ENCODE measurements at places on chromosomes 2 and 18.

DNA sequence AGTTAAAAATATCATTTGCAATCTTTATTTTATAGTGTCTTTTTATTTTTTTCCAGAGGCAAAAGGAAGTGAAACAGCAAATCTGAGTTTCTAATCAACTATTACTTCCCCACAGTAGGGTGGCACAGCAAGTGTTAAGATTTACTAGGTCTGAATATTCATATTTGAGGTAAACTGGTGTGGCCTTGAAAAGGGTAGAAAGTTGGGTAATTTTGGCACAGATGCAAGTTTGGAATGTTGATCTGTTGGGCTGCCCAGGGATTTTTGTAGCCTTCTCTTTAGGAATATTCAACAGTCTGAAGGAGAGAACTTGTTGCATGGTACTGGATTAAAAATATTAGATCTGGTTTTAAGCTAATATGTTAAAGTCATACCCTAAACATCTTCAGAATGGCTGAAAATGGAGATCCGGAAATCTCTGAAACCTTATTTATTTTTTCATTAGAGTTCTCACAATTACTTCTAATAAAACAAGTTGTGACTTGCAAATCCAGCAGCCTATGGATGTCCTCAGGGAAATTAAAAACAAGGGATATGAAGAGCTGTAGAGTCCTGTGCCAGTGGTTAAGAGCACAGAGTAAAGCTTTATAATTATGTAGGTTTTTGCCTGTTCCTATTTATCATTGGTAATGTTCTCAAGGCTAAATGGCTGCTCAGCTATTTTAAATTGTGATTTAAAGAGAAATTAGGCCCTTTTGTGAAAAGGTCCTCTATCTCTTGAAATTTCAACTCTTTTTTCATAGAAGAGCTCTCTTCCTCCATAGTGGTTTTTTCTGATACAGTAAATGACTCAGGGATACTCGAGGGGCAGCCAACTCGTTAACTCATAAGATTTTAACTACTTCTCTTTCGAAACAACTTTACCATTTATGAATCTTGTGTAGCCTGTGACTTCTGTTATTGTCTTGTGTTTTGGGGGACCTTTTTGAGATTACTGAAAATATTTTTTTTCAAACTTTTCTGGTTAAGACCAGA, 11.0 kb downstream of the TANK start:
- no peak for DNase-seq

- DNase-seq = no peak
These were observed 102.4 kb upstream of the MGAT4A start for GRCh38 chr2:98833172-98833916.

DNA sequence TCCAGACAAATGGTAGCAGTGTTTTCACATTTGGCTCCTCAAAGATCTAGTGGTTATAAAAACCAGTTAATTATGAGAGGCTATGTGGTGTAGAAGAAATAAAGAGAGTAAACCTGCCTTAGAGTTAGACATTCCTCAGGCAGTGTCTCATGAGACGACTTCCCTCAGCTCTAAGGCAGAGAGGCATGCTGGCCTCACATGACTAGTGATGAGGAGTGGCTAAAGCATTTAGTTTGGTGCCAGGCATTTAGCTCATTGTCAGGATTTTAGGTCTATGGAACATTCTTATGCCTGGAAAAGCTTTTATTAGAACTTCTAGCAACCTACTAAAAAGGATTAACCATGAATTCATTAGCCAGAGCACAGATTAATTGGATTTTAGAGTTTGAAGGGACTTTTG, 90.3 kb downstream of the RPRM start:
- no peak for DNase-seq

DNA sequence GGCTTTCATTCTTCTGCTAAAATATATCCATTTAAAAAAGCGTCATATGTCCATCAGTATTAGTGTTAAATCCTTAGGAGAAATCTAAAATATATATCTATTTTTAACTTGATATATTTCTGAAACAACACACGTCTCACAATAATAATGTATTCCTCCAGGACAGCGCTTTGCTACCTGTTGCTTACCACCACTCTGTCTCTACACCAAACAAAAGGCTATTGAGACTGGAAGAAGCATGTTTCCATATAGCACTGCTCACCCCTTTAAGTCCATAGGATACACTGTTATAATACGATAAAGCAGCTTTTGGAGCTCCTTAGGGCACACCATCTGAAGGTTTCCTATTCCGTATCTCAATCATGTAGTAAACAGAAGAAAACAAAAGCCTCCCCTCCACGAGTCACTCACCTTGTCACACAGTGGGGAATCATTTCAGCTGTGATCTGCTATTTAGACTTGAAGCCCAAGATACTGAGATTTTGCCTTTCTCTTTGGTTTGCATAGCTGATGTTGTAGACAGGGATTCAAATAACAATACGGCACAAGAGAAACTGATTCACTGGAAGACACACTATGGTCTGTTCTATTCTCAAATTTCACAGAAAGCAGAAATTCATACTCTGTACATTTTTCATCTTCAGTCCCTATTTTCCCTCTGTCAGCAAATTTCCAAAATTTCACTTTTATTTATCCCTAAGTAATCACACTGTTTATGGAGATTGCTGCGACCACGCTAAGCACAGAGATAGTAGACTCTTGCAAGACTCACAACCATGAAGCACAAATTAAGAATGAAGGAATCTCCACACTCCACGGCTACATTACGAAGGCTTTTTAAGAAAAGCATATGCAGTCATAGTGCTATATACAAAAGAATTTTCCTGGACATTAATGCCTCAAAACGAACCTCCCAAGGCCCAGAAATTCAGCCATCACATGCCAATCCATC, 187.1 kb downstream of the TCF4 start:
- DNase-seq = no peak

DNA sequence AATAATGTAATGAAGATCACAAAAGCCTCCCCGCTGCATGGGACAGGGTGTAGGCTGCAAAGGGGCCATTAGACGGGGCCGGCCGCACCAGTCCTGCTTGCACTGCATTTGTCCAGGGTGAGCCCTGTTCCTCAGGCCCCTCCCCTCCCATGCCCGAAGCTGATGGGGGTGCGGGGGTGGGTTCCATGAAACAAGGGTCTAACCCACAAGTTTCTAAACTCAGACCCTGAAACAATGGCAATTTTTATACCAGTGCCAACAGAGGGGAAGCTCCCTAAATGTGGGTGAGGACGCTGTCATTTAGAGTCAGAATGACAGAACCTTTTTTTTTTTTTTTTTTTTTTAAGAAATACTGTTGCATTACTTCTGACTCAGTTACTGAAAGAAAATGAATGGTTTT, 39.7 kb downstream of the HS6ST1 start:
- DNase-seq = no peak

- DNase-seq = no peak
These were observed 69.4 kb upstream of the MMADHC start for GRCh38 chr2:149656996-149657395.

GRCh38 chr2:165192729-165193128, 11.1 kb downstream of the SCN3A start:
- DNase-seq = no peak

- DNase-seq = no peak
These were observed 1.5 kb downstream of the SMCHD1 start for GRCh38 chr18:2656981-2657512.

DNA sequence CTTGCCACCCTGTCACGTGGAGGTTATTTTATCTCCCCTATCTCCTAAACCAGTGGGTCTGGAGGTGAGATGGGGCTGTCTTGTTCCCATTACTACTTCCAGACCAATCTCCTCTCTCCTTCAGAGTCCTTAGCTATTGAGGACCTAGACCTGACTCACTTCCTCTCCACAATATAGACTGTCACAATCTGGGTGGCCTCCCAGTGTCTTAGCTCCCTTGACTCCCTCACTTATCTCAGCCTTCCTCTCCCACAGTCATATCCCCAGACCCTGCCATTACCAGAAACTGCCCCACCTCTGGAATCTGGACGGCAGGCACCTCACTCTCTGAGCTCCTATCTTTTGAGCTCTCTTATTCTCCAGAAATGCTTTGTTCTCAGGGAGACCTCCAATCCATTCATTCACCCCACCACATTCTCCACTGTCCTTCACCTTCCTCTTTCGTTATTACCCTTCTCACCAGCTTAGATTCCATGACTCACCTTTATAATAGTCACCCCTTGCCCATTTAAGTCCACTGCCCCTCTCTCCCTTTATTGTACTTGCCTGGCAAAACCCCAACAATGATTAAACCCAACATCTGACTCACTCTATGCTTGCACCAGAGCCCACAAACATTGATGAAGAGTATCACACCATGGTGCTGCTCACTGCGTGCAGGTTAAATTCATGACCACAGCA, 23.3 kb upstream of the SIX3 start:
- DNase-seq = no peak

DNA sequence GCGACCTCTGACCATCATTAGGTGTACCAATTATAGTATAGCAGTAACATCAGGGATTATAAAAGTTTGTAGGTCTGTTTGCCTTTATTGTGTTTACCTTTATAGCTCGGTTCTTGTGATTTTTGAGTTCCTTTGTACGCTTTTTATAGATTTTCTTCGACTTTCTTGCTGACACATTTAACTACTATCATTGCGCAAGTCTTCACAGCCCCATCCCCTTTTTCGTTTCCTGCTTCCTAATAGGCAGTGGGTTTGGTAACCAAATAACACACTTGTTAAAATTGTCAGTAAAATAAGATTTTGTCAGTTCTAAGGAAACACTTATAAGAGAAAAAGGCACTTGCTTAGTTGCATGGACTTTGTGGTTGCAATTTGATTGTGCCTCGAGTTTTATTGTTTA, 541.5 kb downstream of the LRP1B start:
- DNase-seq = no peak

DNA sequence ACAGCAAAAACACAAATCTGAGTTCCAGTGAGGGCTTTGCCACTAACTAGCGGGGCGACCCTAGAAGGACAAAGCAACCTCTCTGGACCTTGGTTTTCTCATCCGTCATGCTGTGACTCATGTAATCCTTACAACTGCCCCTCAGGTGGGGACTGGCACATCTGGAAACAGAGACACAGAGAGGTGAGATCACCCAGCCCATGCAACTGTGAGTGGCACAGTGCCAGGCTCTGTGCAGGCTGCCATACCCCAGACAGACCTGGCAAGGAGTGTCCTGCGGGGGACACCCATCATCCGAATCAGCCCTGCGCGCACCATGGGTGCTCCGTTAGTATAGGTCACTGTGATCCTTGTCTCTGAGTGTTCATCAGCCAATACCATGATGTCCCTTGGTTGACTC, 198.3 kb downstream of the SMAD7 start:
- no peak for DNase-seq

- no peak for DNase-seq
These were observed 288.2 kb downstream of the BCL2 start for GRCh38 chr18:63031375-63031774.

GRCh38 chr2:109434351-109434750, 179.4 kb downstream of the SEPTIN10 start:
- DNase-seq = no peak

DNA sequence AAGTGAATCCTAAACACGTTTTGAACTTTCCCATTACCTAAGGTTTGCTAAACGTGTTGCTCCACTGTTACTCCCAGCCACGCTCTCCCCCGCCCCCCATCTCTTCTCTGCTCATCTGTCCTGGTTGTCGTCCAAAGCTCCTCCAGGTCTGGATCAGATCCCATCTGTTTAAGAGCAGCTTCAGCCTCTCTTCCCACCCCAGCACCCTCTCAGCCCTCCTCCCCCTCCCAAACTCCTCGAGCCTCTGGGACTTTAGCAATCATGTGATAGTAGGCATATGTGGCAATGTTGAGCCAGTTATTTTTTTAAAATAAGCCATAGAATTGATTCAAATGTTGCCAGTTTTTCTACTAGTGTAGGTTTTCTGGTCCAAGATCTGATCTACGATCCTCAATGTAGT, 20.0 kb upstream of the LPIN1 start:
- no peak for DNase-seq

DNA sequence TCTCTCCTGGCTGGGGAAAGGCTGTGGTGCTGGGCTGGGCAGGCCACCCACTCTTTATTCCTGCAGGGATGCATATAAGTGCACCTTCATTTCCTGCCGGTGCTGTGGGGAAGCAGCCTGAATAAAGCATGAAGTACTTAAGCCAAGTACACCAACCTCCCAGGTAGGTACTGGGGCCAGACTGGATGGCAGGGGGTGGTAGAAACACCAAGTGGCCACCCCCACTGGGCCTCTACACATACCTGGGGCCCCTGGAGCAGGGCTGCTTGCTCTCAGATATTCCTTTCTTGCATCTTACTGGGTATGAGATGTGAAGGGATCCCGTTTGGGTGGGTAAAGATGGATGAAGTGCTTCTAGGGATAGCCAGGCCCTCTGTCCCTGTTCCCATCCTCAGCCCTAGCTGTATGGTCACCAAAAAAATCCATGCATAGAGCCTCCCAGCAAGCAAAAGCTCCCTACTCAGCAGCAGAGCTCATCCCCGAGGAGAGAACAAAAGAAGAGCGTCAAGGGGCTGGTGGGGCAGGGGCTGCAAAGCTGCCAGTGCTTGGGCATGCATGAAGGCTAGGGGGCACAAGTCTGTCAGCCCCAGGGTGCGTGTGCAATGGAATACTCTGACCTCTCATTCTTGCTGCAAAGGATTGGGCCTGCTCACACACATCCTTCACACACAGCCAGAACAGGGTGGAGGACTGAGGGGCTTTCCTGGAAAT, 22.0 kb downstream of the CCT7 start:
- DNase-seq = no peak

GRCh38 chr2:217935901-217936684, 66.7 kb downstream of the TNS1 start:
- DNase-seq = no peak

- peak; percentile 6 for DNase-seq
These were observed 63.6 kb downstream of the SLC35F5 start for GRCh38 chr2:113692698-113693428.

DNA sequence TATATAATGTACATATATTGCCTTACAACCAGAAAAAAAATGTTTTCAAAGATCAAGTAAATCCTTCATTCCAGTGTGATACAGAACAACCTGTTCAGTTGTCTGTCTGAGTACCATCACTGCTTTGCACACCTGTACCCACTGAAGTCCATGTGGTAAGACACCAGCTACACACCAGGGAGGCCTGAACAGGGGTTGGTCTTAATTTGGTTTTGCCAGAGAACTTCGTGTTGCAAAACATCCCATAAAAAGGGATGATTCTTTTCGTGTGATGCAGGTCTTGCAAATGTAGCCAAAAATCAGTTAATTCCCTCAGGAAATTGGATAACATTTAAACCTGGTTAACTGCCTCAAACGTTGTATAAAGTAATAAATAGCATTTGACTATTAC, 73.7 kb upstream of the SLC1A4 start:
- DNase-seq = no peak

All from stimulated activated CD4-positive, alpha-beta T cell treated with anti-CD3 and anti-CD28 coated beads, Interleukin-12 subunit alpha, Interleukin-12 subunit beta, amount 100 ng/mL, for 24 hours (primary cell).